ENCODE measurements at places on chromosomes 1 and 21.

DNA sequence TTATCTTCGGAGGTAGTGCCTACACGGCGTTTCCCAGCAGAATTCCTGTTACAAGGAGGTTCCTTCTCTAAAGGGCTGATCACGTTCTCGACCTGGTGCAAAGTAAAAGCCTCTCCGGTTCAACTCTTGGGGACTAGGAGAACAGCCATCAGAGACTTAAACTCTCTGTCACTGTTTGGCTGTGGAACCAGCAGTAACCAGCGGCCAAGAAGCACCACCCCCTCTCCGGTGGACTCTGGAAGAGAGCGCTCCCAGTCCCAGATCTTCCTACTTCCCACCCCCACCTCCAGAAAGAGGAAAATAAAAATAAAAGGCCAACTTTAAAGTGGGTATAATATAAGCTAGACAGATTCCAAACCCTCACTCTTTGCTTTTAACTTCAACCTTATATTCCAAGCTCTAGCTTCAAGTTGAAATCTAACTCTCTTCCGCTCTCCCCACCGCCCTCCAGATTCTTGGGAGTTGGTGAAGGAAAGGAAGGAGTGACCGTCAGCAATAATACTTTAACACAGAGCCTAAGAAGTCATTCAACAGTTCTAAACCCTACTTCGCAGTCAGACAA is 2.9 kb downstream of the BRINP3 start:
- no peak for DNase-seq

- no peak for DNase-seq
Measured at GRCh38 chr1:67482733-67483482, 52.7 kb upstream of the SERBP1 start.

DNA sequence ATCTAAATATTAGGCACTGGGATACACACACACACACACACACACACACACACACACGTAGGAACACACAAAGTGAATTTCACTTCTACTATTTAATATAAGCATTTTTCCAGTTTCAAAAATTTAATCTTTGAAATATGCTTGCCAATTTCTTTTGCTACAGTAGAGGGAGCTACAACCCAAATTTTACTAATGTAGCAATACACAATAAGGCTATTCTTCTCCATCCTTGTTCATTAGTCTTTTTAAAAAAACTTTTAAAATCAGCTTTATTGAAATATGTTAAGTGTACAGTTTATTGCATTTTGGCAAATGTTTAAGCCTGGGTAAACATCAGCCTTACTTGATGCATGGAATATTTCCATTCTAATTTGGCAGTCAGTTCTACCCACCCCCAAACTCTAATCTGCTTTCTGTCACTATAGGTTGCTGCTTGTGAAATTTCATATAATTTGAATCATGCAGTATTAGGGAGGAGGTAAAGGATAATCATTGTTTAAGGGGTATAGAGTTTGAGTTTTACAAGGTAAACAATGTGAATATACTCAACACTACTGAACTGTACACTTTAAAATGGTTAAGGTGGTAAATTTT is 93.0 kb upstream of the TENT5C start:
- DNase-seq = peak; percentile 32

- DNase-seq = no peak
Measured at GRCh38 chr1:108082738-108083562, 117.2 kb downstream of the SLC25A24 start.

GRCh38 chr1:92907949-92908684 is 53.1 kb downstream of the DIPK1A start:
- DNase-seq = peak; percentile 53

DNA sequence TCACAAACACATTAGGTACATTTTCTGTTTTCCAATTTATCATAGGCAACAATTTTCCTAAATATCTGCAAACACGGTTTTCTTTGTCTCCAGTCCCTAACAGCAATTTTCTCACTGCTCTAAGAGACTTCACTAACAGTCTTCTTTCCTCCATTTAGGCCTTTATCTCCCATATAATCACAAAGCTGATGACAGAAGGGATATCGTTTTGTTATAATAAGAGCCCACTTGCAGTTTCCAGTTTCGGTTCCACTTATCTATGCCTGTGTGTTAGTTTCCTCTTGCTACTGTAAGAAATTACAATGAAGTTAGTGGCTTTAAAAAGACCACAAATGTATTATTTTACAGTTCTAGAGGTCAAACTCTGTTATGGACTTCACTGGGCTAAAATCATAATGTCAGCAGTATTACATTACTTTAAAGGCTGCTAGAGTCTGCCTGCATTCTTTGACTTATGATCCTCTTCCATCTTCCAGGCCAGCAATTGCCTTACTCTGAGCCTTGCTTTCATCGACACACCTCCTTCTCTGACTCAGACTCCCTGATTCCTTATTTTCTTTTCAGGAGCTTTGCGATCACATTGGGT is 549.3 kb downstream of the NCAM2 start:
- no peak for DNase-seq

- DNase-seq = peak; percentile 42
Measured at GRCh38 chr1:164914208-164914607, 355.2 kb downstream of the PBX1 start.

DNA sequence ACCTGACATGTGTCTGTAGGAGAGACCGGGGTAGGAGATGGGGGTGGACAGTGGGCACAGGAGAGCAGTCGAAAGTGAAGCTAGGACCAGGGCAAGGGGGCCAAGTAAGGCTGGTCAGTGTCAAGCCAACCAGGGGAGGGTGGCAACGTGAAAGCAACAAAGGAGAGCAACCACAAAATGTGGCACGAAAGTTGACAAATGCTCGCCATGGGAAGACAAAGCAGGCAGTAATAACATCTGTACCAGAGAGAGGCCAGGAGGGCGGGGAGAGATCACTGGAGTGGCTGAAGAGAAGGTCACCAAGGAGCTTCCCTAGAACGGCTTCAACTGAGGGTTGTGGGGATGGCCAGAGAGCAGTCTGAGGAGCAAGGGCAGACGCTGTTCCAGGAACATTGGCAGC is 17.0 kb downstream of the QSOX1 start:
- no peak for DNase-seq

GRCh38 chr1:186887203-186887602 is 58.5 kb downstream of the PLA2G4A start:
- DNase-seq = no peak

DNA sequence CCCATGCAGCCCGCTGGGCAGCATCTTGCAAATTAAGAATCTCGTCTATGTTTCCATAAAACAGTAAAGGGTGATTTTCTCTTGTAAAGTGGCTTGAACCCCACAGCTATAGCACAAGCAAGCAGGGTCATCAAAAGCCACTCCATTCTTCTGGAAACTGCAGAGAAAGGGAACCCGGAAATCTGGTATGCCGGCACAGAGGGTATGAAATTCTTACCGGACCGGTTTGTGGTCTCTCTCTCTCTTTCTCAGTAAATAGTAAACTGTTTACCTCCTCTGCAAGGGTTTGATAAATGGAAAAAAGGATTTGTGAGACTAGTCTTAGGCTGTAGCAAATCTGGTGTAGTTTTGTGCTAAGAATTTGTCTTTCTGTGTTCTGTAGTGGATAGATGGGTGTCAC is 2.7 kb upstream of the ADSS2 start:
- DNase-seq = no peak

GRCh38 chr1:7218210-7218832 is 433.1 kb downstream of the CAMTA1 start:
- peak; percentile 57 for DNase-seq

- DNase-seq = no peak
Measured at GRCh38 chr1:234529095-234529949, 50.3 kb upstream of the TARBP1 start.

DNA sequence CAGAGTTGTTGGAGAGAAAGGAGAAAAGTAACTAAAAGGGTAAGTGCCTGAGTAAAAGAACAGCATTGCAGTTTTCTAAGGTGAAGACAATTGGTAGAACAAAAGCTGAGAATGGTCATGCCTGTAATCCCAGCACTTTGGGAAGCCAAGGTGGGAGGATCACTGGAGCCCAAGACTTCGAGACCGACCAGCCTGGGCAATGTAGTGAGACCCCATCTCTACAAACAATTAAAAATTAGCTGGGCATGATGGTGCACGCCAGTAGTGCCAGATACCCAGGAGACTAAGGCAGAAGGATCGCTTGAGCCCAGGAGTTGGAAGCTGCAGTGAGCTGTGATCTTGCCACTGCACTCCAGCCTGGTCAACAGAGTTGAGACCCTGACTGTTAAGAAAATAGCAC is 15.2 kb upstream of the PGD start:
- DNase-seq = no peak

GRCh38 chr1:93061895-93062792 is 16.9 kb upstream of the MTF2 start:
- DNase-seq = peak; percentile 62

GRCh38 chr1:208254862-208255261 is 10.7 kb upstream of the PLXNA2 start:
- peak; percentile 58 for DNase-seq

GRCh38 chr1:106536741-106537140 is 519.7 kb upstream of the PRMT6 start:
- DNase-seq = no peak

- peak; percentile 42 for DNase-seq
Measured at GRCh38 chr1:151888972-151889570, 20.2 kb downstream of the THEM4 start.

- DNase-seq = no peak
Measured at GRCh38 chr1:72111662-72112061, 170.7 kb downstream of the NEGR1 start.

DNA sequence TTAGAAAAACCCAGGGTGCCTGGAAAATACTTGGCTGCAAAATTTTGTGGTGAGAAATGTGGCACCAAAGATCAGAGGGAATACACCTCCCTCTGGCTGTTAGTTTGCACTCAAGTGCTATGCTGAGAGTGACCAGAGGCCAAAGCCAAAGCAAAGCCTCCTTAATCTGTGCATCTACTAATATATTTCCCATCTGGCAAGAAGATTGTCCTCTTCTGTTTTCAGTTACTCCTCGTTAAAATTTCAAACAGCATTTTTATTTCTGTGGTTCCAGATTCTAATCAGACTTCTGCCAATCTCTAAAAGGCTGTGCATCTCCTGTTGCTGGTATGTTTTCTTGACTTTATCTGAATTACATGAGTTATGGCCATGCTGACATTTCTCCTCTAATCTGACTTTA is 327.4 kb downstream of the TBX15 start:
- no peak for DNase-seq

- DNase-seq = no peak
Measured at GRCh38 chr1:54695221-54695620, 20.4 kb upstream of the TTC4 start.

DNA sequence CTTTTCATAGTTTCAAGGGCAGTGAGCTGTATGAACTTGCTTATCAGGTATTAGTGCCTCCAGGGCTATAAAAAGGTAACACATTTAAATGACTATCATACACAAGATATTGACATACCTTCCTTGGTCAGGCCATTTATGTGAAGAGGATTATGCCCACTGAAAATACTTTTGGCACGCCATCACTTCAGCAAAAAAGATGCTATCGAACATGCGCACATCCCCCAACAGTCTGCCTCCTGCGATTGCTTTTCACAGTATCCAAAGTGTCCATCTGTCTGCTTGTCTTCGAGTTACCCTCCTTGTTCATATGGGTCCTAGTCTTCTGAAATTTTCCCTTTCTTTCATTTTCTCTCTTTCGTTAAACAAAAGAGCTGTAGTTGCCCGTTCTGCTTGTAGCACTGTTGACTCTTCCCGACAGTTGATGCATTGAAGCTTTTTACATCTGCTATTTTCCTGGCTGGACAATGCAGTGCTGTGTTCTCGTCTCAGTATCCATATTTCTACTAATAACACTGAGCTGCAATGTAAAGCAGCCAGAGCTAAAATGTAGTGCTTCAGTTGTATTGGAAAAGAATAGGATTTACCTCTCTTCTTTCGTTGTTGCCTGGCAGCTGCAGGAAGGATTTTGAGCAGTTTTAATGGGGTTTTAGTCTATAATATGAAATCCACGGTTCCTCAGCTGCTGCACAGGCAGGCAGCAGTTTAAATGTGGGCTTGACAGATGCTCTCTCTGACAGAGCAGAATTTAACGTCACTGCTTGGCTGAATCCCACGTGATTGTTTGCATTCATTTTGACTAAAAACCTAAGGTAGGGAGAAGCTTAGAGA is at the start of gene B3GALT2:
B3GALT2 (minus strand) TSS at position 713 of the 831 bp plus-strand sequence. CDS start 5,051 bp downstream, outside the sequence.
- peak; percentile 39 for DNase-seq

GRCh38 chr1:65756616-65757015 is 36.1 kb upstream of the PDE4B start:
- DNase-seq = no peak

- peak; percentile 100 for DNase-seq
Measured at GRCh38 chr1:214476986-214477870, 74.2 kb downstream of the PTPN14 start.

GRCh38 chr1:92118826-92119225 is 38.7 kb downstream of the BTBD8 start:
- DNase-seq = peak; percentile 22

GRCh38 chr1:92165389-92165788 is 52.3 kb upstream of the C1orf146 start:
- DNase-seq = no peak

DNA sequence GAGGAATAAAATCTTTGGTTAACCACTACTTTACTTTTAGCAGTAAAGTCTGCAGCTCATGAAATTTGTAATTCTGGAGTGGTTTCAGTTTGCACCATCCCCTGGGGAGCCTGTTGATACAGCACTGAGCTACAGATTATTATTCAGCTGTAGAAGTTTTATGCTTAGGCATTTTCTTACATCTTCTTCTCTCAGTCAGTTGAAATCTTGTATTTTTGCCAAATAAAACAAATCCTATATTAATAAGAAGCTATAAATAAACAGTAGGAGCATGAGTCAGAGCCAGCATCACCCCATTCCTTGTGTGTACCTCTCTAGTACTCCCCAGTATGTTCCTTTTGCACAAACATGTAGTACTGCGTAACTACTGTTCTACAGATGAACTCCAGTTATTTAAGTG is 118.9 kb downstream of the ATF6 start:
- peak; percentile 90 for DNase-seq

DNA sequence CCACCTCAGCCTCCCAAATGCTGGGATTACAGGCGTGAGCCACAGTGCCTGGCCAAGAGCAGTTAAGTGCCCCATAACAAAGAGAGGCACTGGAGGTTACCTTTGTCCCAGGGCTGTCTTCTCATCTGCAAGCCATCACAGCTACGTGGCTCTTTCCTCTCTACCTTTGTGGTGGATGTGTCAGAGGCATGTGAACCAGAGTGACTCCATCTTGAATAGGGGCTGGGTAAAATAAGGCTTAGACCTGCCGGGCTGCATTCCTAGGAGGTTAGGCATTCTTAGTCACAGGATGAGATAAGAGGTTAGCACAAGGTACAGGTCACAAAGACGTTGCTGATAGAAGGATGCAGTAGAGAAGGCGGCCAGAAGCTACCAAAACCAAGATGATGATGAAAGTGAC is 59.4 kb upstream of the POU2F1 start:
- DNase-seq = no peak
